CD8-positive, alpha-beta memory T cell (primary cell): ENCODE measurements at places on chromosomes 1 and 21. TPM values are rescaled to one million over a fixed set of nuclear protein-coding genes. Genes with fewer than 3 reads are reported as not detected.

The CELA3A gene
- total RNA-seq = not detected

The KRTAP12-2 gene
- not detected for total RNA-seq

The NUF2 gene
- 26.1 TPM for total RNA-seq

The C1QA gene
- 0.22 TPM for total RNA-seq

The PLCH2 gene
- 2.5 TPM for total RNA-seq

DNA sequence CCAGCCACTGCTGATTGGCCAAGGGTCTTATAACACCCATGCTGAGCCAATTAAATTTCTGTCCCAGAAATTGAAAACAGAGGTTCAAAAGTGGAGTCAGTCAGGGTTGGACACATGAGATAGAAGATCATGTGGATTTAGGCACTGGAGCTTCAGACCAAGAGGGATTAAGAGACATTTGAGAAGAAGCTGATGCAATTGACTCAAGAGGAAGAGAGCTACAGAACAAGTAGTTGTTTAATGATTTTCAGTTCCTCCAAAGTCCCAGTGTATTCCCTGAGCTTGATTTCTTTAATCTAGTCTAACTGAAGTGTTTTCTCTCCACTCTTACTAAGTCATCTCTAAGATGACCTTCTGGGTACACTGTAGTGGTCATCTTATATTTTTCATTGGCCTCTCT lies 227.1 kb downstream of the DUSP10 start:
- H3K4me1 ChIP-seq = no peaks in the 10 kb centered on the region
- no peak overlapping the region for H3K27ac ChIP-seq
- H3K36me3 ChIP-seq = no peaks in the 10 kb centered on the region
- no peak for DNase-seq
- H3K27me3 ChIP-seq = no peaks in the 10 kb centered on the region

DNA sequence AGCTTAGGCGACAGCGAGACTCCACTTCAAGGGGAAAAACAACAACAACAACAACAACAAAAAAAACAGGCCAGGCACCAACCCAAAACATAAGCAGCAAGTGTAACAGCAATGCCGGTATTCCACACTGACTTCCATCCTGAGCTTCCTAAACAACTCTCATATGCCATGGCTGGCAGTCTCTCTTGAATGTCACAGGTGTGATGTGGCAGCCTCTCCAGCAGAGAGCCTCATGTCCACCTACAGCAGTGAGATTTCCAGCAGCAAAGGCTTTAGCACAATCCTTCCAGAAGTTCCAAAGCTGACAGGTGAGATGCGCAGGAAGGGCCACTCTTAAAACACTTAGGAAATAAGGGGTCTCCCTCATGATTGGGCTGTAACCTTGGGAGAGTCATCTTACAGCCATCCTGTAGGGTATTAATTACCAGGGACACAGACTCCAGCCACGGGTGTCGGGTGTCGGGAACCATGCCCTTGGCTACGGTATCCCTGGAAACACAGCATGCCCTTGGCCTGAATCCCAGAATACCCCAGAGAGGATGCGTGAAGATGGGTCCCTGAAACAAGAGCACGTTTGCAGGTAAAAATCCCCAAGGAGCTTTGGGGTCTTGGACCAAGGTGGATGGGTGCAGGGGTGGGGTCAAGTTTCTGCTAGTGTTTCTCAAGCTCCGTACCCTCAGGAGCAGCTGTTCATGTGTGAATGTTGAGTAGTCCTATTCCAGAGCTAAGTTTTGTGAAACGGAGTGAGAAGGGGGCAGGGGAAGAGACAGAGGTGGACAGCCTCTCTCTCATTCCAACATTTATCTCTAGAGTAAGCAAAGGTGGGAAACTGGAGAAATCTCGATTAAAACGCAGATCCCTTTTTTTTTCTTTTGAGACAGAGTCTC lies 31.4 kb downstream of the CLSTN1 start:
- H3K4me1 ChIP-seq = peaks cover 24% of the 10 kb centered on the region
- H3K36me3 ChIP-seq = no peaks in the 10 kb centered on the region
- no peak overlapping the region for H3K27ac ChIP-seq
- no peak for DNase-seq
- no peak overlapping the region for H3K4me3 ChIP-seq

- no peak overlapping the region for H3K27ac ChIP-seq
- DNase-seq = no peak
- no peak overlapping the region for H3K4me3 ChIP-seq
These were observed 200.7 kb downstream of the LHX8 start for GRCh38 chr1:75334876-75335389.

DNA sequence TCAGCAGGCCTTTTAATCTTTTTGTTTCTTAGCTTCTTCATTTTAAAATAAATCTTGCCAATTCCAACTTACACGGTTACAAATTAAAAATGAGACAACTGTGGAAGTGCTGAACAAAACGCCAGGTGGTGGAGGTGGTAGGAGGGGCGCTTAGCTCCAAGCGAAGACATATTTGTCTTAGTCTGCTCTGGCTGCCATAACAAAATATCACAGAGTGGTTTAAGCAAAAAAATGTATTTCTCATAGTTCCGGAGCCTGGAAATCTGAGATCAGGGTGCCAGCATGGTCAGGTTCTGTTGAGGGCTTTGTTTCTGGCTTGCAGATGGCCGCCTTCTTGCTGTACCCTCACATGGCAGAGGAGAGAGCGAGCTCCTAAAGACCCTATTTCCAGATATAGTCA lies 14.9 kb downstream of the IER5 start:
- H3K27ac ChIP-seq = no peak overlapping the region
- no peaks in the 10 kb centered on the region for H3K27me3 ChIP-seq
- DNase-seq = peak; percentile 38
- H3K36me3 ChIP-seq = no peaks in the 10 kb centered on the region
- no peak overlapping the region for H3K4me3 ChIP-seq

- no peaks in the 10 kb centered on the region for H3K36me3 ChIP-seq
- H3K27ac ChIP-seq = no peak overlapping the region
- no peak for DNase-seq
- peaks cover 12% of the 10 kb centered on the region for H3K4me1 ChIP-seq
- H3K27me3 ChIP-seq = peaks cover 16% of the 10 kb centered on the region
These were observed 1.6 kb downstream of the CA14 start for GRCh38 chr1:150259217-150259616.

DNA sequence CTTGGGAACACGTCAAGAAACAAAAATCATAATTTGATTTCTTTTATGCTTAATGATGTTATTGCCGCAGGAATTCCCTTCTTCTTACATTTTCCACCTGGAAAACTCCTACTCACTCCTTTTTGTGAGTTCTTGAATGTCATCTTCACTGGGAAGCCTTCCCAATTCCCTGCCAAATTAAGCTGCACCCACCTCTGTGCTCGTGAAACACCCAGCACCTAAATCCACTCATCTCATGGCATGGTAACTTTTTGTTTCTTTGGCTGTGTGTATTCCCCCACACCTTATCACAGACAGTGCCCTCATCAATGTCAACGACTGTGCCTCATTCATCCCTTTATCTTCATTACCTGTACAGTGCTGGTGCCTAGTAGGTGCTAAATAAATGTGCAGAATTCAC lies 45.6 kb downstream of the ASTN1 start:
- no peak overlapping the region for H3K4me3 ChIP-seq
- no peak overlapping the region for H3K27ac ChIP-seq
- no peaks in the 10 kb centered on the region for H3K4me1 ChIP-seq
- no peaks in the 10 kb centered on the region for H3K36me3 ChIP-seq
- no peaks in the 10 kb centered on the region for H3K27me3 ChIP-seq

GRCh38 chr1:215891266-215892057 lies 324.4 kb downstream of the KCTD3 start:
- H3K4me3 ChIP-seq = no peak overlapping the region
- DNase-seq = no peak
- no peaks in the 10 kb centered on the region for H3K36me3 ChIP-seq

- no peak overlapping the region for H3K4me3 ChIP-seq
- DNase-seq = no peak
- H3K36me3 ChIP-seq = no peaks in the 10 kb centered on the region
- H3K4me1 ChIP-seq = no peaks in the 10 kb centered on the region
These were observed 427 bp downstream of the WNT3A start for GRCh38 chr1:228007049-228007800.

DNA sequence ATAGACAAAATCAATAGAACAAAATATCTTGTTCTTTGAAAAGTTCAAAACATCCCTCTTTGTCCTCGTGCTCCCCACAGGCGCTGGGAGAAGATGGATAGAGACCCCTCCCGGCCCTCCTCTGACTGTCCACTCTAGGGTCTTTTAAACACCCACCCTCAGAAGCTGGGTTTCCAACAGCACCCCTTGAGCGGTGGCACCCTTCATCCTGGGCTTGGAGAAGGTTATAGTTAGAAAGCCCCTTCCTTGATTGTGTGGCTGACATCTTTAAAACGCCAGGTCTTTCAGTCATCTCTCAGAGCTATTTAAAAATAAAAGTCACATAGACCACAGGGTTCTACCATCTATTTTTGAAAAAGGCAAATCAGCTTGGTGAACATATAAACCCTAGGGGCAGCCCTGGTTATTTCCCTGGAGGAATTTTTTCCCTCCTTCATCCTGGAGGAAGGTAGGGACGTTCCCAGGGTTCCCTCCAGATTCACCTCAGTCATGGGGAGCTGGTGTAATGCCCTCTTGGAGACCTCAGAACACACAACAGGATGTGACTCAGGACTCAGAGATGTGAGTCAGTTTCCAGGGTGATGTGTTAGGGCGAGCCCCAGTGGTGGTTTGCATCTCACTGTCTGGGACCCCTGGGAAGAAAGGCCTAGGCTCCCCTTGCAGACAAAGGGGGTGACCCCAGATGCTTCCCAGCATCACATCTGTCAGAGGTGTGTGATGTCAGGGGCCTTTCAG lies 138.5 kb downstream of the CLIC6 start:
- no peaks in the 10 kb centered on the region for H3K27me3 ChIP-seq
- peak overlapping the region; percentile 53 for H3K27ac ChIP-seq
- H3K36me3 ChIP-seq = peaks cover 7% of the 10 kb centered on the region
- DNase-seq = peak; percentile 64

DNA sequence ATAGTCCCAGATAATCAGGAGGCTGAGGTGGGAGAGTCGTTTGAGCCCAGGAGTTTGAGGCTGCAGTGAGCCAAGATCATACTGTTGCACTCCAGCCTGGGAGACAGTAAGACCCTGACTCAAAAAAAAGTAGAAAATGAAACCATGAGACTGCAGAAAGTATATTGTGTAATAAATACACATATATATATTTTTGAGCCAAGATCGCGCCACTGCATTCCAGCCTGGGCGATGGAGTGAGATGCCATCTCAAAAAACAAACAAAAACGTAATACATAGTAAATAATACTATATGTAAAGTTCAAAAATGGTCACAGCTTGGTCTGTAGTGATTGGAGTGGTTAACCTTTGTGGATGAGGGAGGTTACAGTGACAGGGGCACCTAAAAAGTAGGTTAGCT lies 9.7 kb downstream of the BRDT start:
- no peak overlapping the region for H3K27ac ChIP-seq
- no peaks in the 10 kb centered on the region for H3K4me1 ChIP-seq
- no peaks in the 10 kb centered on the region for H3K27me3 ChIP-seq
- no peak for DNase-seq
- no peak overlapping the region for H3K4me3 ChIP-seq
- H3K36me3 ChIP-seq = no peaks in the 10 kb centered on the region

GRCh38 chr1:153587314-153587713 lies 21.7 kb upstream of the S100A2 start:
- no peak for DNase-seq
- no peaks in the 10 kb centered on the region for H3K36me3 ChIP-seq
- H3K4me3 ChIP-seq = no peak overlapping the region
- no peaks in the 10 kb centered on the region for H3K4me1 ChIP-seq
- H3K27me3 ChIP-seq = peaks cover 4% of the 10 kb centered on the region

DNA sequence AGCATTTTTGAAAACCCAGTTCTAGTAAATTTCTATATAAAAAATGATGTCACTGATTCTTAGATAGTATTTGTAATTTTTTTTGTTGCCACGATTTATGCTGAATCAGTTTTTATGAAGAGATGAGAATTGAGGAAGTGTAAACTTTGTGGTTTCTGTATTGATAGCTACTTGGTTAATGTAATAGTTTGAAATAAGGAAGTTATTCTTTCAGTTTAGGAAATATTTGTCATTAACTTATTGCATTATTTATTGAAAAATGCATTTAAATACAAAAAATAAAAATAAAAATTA lies 97.8 kb downstream of the ZFYVE9 start:
- H3K36me3 ChIP-seq = no peaks in the 10 kb centered on the region
- H3K27ac ChIP-seq = no peak overlapping the region
- peaks cover 8% of the 10 kb centered on the region for H3K4me1 ChIP-seq

GRCh38 chr1:78279051-78279450 lies 211.7 kb upstream of the PTGFR start:
- no peaks in the 10 kb centered on the region for H3K4me1 ChIP-seq
- no peak for DNase-seq
- no peaks in the 10 kb centered on the region for H3K36me3 ChIP-seq
- H3K27me3 ChIP-seq = no peaks in the 10 kb centered on the region
- H3K4me3 ChIP-seq = no peak overlapping the region
